ENCODE measurements at places on chromosomes 5 and 9.
A peak's percentile ranks its signal among the peaks of the same experiment; 100 is the strongest.

- DNase-seq: no peak
Measured at GRCh38 chr5:154193701-154194121, 3.2 kb downstream of the GALNT10 start.

DNA sequence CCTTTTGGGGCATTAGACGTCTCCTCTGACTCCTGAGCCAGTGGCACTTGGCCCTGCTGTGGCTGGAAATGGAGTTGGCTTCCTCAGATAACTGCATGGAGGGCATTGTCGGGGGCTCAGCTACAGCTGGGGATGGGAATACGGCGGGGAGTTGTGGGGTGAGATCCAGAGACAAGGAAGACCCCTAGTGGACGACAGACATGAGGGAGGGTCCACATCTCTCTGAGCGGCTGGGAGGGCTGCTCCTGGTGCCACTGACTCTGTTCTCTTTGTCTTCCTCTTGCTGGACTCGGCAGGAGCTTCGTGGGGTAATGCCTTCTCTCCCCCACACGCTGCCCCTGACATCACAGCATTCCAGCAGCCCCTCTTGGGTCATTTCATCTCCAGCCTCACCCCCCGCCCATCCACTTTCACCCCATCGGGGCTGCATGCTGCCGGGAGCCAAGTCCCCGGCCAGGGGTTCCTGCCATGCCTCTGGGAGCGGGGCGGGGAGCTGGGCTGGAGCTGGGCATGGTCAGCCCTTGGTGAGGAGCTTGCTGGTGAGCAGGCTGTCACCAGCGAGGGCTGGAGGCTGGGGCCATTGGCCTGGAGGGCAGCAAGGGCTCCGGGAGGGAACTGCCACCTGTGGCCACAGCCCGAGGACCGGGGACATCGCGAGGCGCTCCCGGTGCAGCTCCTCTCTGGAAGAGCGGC, 172.3 kb downstream of the CACNA1B start:
- DNase-seq: no peak

- no peak for DNase-seq
Measured at GRCh38 chr9:18726546-18726945, 252.6 kb downstream of the ADAMTSL1 start.

GRCh38 chr5:168319774-168320173, 28.3 kb downstream of the WWC1 start:
- DNase-seq: no peak

- DNase-seq: no peak
Measured at GRCh38 chr9:132957805-132958204, 13.4 kb upstream of the TSC1 start.

DNA sequence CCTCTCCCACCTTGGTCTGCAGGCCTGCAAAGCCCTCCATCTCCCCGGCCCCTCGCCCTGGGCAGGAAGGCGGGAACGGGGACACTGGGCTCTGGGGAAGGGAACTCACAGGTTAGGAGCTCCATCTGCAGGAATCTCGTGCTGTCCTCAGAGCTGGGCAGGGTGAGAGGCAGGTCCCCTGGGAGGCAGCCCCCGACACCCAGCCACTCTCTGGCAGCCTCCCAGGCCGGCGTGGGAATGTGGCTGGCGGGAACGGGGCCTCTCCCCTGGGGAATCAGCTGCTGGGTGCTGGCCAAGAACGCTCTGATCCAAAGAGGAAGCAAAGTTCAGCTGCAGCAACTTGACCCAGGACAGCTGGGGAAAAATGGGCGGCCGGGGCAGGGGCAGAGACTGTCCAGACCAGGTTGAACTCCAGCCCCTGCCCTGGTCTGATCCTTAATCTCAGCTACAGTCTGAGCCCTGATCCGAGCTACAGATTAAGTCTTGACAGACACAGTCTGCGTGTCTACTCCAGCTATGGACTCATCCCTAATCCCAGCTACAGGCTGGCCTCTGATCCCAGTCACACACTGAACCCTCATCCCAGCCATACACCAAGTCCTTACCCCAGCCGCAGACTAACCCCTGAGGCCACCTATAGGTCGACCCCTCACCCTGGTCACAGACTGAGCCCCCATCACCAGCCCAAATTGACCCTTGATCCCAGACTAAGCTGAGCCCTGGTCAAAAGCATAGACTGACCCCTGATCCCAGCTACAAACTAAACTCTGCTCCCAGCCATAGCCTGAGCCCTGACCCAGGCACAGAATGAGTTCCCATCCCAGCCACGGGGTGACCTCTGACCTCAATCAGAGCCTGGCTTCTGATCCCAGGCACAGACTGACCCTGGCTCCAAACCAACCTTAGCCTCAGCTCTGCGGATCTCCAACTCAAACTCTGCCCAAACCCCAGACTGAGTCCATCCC, 37.3 kb upstream of the EGFL7 start:
- DNase-seq: no peak

DNA sequence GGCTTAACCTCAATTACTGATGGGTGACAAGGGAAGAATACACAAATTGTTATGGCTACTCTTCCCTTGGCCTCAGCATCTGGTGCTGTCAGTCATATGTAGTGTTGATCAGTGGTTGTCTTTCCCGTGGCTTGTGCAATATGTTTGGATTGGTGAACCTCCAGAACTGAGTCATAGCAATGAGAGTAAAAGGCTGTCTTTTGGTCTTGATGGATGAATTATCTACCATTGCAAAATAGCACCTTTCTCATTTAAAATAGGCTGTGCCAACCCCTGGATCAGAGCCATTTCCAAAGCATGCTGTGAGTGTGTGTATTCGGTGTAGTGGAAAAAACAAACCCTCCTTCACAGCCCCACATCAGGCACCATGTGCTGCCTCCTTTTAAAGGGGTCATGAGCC, 14.6 kb upstream of the F2R start:
- no peak for DNase-seq

- DNase-seq: no peak
Measured at GRCh38 chr5:44257653-44258365, 131.4 kb downstream of the FGF10 start.

- no peak for DNase-seq
Measured at GRCh38 chr9:92738661-92739081, 26.0 kb downstream of the BICD2 start.

- no peak for DNase-seq
Measured at GRCh38 chr5:140075371-140075770, 32.3 kb upstream of the NRG2 start.

- DNase-seq: peak; percentile 76
Measured at GRCh38 chr9:127122176-127123063, at the start of gene ANGPTL2. Gene ANGPTL2 (minus strand): TSS chr9:127122635. CDS start chr9:127108731, 13,904 bp downstream.

- no peak for DNase-seq
Measured at GRCh38 chr9:93326056-93326455, 125.4 kb upstream of the FAM120A start.

DNA sequence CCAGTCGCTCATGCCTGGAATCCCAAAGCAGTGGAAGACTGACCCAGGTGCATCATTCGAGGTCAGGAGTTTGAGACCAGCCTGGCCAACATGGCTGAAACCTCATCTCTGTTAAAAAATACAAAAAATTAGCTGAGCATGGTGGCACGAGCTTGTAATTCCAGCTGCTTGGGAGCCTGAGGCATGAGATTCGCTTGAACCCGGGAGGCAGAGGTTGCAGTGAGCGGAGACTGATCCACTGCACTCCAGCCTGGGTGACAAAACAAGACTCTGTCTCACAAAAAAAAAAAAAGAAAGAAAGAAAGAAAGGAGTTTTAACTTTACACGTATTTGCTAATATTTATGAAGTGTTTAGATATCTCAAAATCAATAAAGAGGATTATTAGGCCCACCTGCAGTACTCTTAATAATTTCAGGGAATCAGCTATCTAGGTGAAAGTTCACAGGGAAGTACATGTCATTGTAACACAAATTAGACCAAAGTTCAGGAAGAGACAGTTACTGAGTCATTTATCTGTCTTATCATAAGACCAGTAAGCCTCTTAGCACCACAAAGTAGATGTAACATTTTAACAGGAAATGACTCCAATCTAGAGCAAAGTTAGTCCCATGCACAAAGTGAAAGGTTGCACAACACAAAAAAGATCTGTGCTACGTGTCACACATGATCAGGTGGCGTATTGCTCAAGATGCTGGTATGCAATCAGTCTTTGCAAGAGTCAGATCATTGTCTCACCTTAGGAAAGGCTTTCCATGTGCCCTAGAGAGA, 34.1 kb upstream of the PLIN2 start:
- peak; percentile 17 for DNase-seq

DNA sequence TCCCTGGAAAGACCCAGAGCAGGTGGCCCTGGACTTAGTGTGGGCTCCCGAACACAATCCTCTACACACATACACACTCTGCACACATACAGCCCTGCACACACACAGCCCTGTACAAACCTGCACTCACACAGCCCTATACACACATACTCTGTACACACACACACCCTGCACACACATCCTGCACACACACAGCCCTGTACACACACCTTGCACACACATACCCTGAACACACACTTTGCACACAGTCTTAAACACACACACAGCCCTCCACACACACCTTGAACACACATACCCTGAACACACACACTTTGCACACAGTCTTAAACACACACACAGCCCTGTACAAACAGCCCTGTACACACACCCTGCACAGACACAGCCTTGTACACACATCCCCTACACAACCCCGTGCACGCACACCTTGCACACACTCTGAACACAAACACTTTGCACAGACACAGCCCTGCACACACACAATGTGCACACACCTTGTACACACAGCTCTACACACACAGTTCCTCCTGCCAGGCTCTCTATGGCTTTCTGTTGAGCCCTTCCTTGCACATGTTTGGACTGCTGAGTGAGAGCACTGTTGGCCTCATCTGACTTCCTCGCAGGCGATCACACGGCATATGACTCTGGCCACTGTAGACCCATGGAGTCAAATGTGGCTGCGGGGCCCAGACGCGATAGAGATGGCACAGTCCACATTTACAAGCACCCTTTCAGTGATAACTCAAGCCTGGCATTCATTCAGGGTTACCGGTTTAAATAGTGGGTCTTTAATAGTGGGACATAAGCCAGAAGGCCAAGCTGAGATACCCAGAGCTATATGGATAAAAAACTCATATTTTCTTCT, 245.7 kb upstream of the IRX1 start:
- no peak for DNase-seq

DNA sequence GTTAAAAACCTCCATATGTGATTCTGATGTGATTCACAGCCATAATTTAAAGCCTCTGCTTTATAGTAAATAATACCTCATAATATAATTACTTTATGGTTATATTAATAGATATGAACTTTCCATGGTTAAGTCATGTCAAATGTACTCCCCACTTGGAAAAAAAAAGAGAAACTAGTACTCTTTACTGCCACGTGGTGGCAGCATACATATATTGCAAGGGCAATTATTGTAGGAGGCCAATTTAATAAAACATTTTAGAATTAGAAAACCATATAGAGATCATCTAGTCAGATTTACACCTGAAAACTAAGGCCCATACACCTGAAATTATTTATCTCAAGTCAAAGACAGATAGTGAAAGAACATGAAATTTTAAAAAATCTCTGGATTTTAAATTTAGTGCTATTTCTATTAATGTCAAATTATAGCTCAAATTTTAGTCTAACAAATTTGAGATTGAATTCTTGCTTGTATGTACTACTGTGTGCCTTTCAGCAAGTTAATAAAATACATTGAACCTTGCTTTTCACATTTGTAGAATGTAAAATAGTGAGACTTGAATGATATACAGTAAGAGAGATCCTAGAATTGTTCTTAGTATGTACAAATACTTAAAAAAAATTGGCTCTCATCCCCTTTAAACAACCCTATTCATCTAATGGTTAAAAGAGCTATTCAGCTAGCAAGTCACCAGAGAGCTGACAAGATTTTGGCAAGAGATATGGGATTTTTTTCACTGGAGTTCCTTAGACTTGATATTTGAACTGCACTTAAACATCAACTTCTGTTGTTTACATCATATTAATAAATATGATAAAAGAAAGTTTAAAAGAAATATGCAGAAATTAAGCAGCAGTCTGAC, 603.8 kb downstream of the TLE4 start:
- peak; percentile 34 for DNase-seq

GRCh38 chr5:180472269-180472668, 21.9 kb upstream of the CNOT6 start:
- no peak for DNase-seq

DNA sequence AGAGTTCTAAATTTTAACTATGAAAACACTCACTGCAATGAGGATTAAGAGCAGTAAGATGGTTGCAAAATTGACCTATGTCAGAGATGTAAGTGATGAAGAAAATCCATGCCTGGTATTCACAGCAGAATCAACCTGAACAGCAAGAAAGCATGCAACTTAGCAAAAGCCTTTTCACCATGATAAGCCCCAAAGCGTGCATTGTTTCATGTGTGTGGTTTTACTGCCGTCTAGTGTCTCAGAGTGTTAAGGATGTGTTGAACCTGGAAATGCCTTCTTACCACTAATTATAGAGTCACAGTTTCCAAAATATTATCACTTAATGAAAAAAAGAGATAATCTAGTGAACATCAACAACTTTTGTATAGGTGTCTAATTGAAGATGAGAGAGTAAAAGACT, 415.2 kb upstream of the TRPC7 start:
- peak; percentile 7 for DNase-seq

- no peak for DNase-seq
Measured at GRCh38 chr9:127096208-127096607, 26.2 kb downstream of the ANGPTL2 start.

DNA sequence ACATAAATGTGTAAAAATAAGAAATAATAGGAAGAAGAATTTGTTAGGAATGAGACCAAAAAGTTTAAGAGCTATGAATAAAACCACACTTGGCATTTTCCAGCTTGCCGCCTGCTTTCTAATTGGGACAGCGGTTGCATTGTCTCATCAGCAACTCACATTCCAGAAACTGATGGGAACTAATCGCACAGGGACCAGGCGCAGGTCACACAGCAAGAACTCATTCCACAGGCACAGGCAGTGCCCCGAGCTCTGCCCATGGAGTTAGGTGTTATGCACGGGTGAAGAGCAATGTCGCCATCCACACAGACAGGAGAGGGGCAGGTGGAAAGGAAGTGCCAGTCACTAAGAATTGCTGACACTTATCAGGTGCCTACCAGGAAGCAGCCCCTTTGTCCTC, 279.9 kb downstream of the NSG2 start:
- DNase-seq: no peak

DNA sequence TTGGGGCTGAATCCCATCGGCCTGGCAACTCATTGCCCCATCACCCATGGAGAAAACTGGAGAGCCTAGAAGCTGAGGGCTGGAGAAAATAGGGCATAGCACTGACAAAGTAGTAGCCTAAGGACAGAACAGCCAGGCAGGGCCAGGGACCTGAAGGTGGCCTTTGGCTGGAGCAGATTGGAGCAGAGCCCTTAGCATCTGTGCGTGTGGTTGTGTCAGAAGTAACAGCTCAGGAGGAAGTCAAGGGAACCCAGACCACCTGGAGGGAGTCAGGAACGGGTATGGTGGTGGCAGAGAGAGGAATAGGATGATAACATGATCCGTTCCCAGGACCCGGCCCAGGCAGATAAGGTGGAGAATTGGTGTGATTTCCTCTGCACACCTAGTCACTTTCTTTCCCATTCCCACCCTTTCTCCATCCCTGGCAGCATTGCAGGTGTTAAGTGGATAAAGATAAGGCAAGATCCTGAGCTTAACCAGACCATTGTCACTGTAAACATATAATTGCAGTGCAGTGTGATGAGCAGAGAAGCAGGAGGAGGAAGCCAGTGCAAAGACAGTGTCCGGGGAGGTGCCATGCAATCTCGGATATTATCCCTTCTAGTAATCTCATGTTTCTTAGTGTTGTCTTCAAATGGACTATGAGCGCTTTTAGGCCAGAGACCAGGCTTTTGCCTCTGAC, 67.0 kb downstream of the NDFIP1 start:
- DNase-seq: no peak
